ENCODE measurements at places on chromosomes 7 and 10.

DNA sequence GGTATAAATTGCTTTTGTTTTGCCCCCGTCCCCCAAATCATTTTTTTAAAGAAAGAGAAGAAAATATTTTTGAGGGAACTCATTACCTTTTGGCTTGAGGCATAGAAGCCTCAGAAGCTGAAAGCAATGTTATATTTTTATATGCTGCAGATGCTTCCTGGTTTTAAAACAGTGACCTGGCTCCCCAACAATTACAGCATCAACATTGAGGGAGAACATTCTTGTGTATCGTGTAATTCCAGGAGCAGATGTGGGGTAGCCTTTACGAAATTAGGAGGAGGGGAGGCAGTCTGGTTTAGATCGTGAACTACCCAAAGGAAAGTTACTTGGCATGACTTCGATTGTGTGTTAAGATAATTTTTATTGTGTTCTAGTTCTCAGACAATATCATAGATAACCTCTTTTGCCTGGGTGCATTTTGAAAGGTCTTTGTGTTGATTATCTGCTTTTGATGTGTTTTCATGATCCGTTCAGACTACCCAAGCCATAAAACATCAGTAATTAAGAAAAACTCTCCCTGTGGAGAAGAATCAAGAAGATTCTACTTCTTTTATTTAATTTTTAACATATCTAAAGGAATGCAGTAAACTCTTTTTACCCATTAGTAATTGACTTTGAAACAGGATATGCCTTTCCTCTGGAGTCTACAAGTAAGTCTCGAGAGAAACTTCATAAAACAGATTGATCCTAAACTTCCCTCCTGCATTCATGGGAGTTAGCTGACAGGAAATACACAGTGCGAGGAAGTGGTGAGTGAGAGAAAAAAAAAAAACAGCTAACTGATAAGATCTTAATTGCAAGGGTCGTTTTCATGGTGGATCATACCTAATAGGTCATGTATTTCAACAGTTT is 141.4 kb downstream of the KIAA1217 start:
- no peak for DNase-seq

- no peak for DNase-seq
These were observed 168.0 kb upstream of the LRRN3 start for GRCh38 chr7:110922906-110923305.

- DNase-seq, result no peak
These were observed 79.1 kb downstream of the XRCC2 start for GRCh38 chr7:152596824-152597223.

DNA sequence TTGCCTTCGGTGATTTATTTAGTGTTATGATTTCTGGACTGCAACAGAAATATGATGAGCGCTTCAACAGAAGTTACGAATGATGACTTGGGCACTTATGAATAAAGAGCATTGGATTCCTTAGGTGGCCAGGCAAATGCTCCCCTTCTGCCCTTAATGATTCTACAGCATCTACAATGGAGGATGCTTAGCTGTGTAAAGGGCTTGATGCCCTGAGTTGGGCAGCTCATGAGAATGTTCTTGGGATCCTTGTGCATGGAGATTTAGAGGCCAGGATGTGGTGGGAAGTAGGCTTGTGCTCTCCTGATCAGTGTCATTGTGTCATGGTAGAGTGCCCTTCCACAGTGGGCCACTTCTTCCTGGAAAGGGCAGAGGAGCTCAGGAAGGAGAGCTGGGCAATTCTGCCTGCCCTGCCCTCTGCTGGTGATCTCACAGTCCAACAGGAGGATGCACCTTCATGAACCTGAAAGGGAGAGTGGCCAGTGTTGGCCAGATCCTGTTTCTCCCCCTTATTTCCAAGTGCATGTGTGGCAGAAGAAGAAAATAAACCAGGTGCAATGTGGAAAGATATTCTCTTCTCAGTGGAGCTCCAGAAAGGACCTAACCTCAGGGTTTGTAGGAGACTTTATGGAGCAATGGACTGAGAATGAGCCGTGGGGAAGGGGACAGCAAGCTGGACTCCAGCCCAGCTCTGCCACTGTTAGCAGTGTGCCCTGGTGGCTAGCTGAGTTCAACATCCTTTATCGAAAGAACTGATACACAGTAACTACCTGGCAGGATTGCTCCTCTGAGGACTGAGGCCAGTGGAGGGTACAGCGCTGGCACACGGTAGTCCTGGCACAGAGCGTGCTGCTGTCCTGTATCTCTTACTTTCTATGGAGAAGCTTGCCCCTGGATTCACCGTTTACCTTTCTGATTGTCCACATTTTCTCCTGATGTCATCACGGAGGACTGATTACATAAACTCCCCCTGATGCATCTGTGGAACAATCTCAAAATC is 182.9 kb downstream of the BMPER start:
- DNase-seq, result no peak

DNA sequence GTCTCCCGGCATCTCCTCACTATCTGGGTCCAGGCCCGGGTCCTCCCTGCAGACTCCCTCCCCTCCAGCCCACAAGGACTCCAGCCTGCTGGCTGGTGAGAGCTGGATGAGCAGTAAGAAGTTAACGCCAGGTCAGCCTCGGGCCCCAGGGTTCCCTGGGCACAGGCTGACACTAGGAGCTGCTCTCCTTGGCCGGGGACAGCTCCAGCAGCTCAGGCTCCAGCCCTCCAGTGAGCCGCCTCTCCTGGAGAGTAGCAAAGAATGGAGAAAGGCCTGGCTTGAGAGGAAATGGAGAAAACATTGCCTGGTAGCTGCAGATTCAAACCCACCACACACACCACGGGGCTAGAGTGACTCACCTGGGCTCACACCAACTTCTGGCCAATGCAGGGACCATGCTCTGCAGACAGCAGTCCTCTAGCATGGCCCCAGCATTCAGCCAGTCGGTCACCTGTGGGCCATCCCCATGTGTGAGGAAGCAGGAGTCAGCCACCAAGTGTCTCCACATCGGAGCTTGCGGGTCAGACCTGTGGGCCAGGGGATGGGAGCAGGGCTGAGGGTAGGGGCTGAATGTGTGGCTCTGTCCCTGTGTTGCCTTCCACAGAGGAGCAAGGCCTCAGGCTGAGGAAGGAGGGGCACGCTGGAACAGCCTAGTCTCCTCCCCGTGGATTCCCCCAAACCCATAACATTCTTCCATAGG is 6.5 kb downstream of the SAP25 start:
- DNase-seq, result no peak

Measured in CD4-positive, alpha-beta T cell treated with Interleukin-17A for 1 hour (primary cell).